ENCODE measurements at places on chromosomes 1 and 21.

DNA sequence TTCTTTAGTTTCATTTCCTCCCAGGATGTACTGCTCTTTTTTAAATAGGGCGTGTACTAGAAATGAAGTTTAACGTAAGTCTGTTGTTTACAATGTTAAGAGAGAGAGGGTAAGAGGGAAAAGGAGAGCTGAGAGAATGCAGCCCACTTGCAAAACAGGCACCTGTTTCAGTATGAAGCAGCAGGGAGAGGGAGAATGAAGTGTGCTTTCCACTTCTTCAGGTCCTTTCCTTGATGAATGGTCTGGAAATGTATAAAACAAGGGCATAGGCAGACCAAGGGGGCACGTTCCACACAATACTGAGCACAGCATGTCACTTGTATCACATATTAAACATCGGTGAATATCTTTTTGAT lies 2.0 kb downstream of the KCNA3 start:
- no peak for DNase-seq

DNA sequence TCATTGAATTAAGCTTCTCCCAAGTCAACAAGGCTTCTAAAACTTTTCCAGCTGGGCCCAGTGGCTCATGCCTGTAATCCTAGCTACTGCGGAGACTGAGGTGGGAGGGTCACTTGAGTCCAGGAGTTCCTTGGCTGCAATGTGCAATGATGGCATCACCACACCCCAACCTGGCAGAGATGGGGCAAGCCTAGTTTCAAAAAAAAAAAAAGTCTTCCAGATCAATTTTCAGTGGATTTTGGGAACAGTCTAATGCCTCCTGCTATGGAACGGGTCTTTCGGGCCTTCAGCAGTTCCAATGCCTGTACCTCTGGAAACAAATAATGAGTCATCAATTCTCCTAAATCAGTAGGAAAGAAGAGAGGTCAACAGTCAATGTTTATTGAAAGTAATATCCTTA lies 38.0 kb downstream of the FMO4 start:
- no peak for DNase-seq

DNA sequence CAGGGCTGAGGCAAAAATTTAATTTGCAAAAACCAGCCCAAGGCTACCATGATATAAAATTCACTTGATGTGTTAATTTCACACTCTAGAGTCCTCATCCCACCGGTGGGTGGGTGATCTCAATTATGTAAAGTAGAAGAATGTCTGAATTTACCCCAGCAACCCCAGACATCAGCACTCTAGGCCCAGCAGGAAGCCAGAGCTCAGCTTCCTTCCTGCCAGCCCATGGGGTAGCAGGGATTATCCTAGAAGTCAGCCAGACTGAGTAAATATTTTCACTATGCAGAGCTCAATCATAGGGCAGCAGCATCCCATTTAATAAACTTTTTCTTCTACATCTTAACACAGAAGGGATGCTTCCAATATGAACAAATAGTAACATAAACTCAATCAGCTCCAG lies 71.0 kb downstream of the SIPA1L2 start:
- DNase-seq: no peak

- no peak for DNase-seq
Measured at GRCh38 chr1:83104558-83104957, 894.4 kb downstream of the TTLL7 start.

GRCh38 chr21:44648557-44649311 lies 2.5 kb downstream of the KRTAP10-11 start:
- no peak for DNase-seq

DNA sequence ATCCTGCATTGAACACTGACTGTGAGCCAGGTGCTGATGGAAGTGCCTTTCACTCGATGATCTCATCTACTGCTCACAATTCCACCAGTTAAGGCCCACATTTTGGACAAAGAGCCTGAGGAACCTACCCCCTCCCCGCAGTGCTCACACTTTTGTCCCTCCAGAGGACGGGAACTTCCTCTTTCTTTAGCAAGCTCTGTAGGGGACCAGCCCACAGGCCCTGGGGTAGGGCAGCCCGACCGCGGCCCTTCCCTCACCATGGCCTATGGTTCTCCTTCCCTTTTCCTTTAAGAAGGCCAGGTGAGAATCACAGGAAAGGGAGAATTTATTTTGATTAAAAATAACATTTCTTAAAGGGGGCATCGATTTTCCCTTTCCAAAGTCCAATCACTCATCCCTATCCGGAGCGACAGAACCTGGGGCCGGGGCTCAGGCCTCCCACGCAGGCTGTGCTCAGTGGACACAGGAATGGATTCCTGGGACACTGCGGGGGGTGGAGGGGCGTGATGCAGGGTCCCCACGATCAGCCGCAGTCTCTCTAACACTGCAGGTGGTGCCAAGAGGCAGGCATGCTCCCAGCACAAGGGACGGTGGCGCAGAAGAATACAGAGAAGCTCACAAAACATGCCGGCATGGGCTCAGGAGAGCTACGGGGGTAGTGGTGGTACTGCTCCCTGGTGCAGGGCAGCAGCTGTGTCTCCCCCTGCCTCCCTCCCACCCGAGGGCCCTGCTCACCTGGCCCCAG lies 8.9 kb upstream of the KCNE1 start:
- no peak for DNase-seq

GRCh38 chr1:224698015-224698451 lies 81.9 kb downstream of the CNIH3 start:
- no peak for DNase-seq

DNA sequence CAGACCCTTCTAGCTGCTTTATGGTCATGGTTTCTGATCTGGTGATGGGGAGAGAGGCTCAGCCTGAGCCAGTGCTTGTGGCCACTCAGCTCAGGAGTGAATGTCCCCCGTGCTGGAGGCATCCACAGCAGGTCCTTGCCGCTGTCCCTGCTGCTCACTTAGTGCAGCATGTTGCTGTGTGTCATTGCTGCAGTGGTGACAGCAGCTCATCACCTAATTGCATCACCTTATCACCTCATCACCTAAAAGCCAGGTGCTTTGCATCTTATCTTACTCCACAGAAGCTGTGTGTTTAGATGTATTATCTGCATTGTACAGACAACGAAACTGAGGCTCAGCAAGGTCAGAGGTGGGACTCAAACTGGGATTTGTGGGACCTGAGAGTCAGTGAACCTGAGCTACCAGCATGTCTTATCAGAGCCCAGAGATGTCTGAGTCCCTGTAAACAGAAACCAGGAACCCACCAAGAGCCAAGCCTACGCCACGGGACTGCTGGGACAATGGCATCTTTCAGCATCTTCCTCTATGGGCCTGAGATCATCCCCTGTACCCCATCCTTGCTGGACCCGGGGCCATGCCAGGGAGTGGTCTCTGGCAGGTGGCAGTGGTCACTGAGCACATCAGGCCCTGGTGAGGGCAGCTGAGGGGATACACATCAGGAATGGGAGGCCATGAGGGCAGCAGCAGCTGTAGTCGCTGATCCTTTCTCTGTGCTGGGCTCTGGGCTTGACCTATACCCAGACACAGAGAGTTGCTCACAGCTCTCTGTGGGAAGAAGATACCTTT lies 6.5 kb downstream of the PODN start:
- DNase-seq: no peak

DNA sequence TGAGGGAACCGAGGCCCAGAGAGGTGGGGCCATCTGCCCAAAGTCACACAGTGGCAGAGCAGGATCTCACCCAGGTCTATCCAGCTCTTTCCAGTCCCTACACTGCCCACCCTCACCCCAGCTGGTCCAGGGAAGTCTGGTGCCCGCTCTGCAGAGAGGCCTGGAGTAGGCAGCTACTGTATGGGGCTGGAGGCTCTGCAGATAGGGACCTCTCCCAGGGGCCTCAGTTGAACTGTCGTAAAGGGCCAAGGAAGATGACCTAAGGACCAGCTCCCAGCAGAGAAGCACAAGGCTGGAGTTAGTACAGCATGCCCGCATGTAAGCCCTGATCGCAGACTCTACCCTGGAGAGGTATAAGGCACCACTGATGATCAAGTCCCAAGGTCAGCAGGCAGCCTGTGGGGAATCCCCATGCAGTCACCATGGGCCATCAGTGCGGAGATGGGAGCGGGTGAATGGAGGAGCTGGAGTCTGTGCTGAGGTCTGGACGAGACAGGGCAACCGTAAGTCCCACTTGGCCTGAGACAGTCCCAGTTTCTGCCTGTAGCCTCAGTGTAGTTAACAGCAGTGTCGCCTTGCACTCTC lies 320.2 kb downstream of the MATN1 start:
- DNase-seq: no peak

DNA sequence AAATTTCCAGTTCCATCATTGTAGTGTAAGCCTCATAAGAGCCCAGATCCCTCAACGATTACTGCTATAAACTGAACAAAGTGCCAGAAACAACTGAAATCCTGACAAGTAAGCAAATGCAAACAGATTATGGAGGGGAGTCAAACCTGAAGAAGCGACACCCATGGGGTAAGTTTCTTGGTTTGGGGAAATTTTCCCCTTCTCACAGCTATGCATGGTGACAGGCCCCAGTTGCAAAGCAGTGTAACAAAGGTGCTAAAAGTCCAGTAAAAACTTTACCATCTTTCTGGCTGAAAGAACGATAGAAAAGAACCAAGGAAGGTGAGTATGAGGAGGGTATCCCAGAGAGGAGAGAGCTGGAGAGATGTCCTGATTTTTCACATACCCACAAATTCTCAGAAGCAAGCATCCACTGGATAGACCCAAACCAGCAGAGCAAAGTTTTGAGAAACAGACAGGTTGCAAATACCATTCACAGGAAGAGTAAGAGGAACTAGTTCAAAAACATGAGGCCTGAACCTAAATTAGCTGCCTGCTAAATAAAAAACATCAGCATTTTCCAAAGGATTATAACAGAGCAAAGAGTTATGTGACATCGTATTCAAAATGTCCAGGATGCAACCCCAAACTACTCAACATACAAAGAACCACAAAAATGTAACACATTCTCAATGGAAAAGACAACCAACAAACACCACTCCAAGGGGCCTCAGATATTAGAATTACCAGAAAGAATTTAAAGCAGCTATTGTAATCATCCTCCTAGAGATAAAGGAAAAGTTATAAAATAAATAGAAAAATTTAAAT lies 14.5 kb downstream of the SCYL3 start:
- DNase-seq: no peak

- no peak for DNase-seq
Measured at GRCh38 chr1:117803318-117803717, 126.1 kb downstream of the GDAP2 start.

DNA sequence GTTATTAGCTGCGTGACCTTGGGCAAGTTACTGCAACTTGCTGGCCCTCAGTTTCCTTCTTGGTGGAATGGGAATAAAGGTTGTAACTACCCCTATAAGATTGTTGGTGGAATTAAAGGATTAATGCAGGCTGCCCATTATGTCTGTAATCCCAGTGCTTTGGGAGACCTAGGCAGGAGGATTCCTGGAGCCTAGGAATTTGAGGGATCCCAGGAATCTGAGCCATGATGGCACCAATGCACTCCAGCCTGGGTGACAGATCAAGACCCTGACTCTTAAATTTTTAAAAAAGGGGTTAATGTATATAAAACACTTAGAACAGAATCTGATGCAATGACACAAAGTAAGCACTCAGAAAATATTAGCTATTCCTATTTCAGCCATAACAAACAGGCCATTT lies 67.3 kb downstream of the PTGER3 start:
- no peak for DNase-seq

- peak; percentile 57 for DNase-seq
Measured at GRCh38 chr1:66788231-66788939, 12.7 kb downstream of the INSL5 start.

Data from stimulated activated naive CD4-positive, alpha-beta T cell treated with Interleukin-2 at 50 U/mL for 16 hours (primary cell).